ENCODE measurements at places on chromosomes 7 and 10.
A peak's percentile ranks its signal among the peaks of the same experiment; 100 is the strongest.

GRCh38 chr10:92081641-92082040, 158.1 kb downstream of the BTAF1 start:
- DNase-seq: no peak

- peak; percentile 24 for DNase-seq
Observed at GRCh38 chr7:3754493-3755341, 453.7 kb downstream of the SDK1 start.

DNA sequence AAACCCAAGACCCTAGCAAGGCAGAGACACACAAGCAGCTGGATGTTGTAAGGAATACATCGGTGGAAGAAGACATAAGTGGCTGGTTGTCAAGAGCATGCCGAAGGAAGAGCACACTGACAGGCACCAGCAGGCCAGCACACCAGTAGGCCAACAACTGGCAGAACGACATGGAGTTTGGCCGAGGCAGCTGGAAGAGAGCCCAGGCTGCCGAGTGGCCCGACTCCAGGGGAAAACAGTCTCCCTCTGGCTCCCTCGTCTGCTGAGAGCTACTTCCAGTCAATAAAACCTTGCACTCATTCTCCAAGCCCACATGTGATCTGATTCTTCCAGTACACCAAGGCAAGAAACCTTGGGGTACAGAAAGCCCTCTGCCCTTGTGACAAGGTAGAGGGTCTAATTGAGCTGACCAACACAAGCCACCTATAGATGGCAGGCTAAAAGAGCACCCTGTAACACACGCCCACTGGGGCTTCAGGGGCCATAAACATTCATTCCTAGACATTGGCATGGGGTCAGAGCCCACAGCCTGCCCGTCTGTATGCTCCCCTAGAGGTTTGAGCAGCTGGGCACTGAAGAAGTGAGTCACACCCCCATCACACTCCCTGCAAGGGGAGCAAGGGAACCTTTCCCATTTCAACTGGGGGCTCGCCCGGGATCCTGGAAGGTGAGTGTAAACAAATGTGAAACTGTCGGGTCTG, 14.7 kb upstream of the TNS3 start:
- no peak for DNase-seq

DNA sequence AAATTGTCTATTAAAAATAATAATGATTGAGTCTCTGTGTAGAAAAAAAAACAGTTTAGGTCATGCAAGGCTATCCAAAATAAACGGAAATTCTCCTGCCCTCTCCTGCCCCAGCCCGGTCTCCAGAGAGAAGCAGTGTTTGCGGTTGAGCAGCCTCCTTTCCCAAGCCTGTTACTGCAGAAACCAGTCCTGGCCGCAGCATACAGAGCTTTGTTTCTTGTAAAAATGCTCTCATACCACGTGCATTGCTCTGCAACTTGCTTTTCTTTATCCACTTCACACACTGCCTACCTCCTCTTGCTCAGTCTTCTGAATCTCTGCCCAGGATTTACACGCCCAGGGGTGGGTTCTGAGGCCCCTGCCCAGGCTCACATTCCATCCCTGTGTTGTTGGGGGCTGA, 34.4 kb upstream of the CUL1 start:
- no peak for DNase-seq

GRCh38 chr7:37018954-37019353, 294.7 kb upstream of the AOAH start:
- DNase-seq: no peak

GRCh38 chr10:79472951-79473350, 27.5 kb upstream of the ZCCHC24 start:
- DNase-seq: no peak

DNA sequence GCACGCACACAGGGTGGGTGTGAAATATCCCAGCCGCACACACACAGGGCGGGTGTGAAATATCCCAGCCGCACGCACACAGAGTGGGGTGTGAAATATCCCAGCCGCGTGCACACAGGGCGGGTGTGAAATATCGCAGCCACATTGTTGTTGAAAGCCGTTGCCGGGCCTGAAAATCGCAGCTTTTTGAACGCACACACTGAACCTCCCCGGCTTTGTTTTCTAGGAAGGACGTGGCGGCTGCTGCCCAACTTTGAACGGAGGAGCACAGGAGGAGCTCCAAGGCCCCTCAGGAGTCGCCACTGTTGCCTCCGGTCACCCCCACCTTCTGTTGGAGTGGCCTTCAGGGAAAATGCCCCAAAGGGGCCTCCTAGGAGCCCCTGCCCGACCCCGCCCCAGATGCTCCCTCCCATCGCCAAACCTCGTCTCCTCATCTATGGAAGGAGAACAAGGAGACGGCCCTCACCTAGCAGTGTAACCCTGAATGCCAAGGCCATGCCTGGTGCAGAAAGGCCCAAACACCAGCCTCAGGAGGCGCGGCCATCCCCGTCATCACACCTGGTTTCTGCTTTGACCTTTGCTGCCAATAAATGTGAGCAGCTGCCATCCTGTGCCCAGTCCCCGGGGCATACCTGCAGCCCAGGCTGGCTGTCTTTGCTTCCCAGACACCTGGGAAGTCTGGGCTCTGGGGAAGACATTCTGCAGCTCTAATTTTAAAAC, 318.6 kb downstream of the PTPRN2 start:
- DNase-seq: no peak

GRCh38 chr10:118865998-118866693, 111.4 kb upstream of the CACUL1 start:
- DNase-seq: no peak

DNA sequence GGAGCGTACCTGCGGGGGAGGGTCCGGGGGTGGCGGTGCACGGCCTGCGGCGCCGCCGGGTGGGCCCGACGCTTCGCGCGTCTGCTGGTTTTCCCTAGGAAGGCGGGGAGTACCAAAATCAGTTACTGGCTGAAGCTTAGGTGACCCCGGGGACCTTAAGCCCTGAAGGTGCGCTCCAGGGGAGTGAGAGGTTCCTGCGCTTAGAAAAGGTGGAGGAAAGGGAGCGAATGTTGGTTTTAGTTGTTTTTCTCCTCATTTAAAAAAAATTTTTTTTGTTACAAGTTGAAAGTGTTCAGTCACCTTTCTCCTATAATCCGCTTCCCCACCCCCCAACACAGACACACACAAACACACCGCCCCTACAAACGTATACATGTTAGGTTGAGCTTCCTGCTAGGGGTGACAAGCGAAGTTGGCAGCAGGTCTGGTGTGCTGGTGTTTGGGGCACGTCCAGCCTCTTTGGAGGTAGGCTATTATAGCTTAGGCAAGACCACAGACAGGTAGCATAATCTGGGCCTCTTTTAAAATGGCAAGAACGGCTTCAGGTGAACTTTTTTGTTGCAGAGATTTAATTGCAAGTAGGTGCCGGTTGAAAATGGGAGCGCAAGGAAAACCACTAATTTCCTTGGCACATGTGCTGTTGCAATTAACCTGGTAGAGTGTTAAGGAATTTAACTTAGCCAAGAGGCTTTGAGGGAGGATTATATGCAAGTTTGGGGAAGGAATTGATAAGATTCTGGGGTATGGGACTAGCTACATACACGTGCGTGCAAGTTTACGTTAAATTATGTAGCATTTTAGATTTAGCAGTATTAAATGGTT, 945 bp downstream of the ADD3 start:
- DNase-seq: no peak

- no peak for DNase-seq
Observed at GRCh38 chr10:84603971-84604370, 275.6 kb downstream of the CCSER2 start.

DNA sequence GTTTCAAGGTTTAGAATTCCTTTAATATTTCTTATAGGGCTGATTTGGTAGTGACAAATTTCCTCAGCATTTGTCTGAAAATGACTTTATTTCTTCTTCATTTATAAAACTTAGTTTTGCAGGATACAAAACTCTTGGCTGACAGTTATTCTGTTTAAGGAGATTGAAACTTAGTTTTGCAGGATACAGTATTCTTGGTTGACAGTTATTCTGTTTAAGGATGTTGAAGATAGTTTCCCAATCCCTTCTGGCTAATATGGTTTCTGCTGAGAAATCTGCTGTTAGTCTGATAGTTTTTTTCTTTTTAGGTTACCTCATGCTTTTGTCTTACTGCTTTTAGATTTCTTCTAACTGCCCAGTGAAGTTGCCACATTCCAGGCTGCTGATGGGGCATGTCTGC, 186.8 kb downstream of the ITGB1 start:
- no peak for DNase-seq

DNA sequence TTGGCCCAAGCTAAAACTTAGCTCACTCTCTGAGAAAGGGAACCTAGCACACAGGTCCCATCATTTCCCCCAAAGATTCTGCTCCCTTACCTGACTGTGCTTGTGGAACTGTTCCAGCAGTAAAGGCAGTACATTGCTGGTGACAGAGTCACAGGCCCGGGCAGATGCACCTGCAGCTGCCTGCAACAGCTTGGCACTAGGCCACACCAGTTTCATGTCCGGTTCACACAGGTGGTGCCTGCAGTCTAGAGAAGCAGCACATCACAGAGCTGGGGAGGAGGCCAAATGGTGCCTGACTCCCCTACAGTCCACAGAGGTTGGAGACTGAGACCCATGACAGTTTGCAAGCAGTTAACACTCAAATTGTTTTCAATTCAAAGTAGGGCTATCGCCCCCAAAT, 22.2 kb downstream of the ZDHHC16 start:
- no peak for DNase-seq

GRCh38 chr7:8185926-8186683, 75.9 kb downstream of the ICA1 start:
- DNase-seq: peak; percentile 19

DNA sequence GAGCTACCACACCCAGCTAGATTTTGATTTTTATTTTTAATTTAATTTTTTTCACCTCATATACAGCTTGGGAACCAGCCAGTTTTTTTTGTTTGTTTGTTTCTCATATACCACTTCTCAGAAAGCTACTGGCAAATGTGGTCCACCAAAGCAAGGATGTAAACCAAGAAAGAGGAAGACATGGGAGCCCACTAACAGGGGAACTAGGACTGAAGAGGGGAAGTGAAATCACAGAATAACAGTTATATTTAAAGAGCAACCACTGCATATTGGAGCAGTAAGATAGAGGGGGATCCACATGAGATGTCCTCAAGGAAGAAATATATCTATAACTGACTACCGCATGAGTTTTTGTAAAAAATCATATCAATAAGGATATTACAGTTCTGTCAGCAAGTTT, 10.5 kb downstream of the CPVL start:
- DNase-seq: no peak

DNA sequence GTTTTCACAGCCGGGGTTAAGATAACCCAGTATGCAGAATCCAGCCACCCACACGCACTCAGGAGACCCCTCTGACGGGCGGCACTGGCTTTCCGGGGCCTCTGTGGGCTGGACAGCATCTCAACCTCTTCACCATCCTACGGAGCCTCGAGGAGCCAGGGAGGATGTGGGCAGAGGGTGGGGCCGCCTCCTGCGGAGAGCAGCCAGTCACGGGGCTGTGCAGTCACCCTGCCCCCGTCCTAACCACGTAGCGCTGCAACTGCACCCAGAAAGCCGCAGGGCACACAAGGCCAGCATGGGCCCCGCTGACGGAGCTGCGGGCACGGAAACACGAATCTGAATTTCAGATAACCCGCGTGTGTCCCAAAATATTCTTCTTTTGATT, 270.3 kb downstream of the ELFN1 start:
- DNase-seq: no peak

GRCh38 chr7:147803606-147804005, 787.0 kb upstream of the C7orf33 start:
- DNase-seq: peak; percentile 44

DNA sequence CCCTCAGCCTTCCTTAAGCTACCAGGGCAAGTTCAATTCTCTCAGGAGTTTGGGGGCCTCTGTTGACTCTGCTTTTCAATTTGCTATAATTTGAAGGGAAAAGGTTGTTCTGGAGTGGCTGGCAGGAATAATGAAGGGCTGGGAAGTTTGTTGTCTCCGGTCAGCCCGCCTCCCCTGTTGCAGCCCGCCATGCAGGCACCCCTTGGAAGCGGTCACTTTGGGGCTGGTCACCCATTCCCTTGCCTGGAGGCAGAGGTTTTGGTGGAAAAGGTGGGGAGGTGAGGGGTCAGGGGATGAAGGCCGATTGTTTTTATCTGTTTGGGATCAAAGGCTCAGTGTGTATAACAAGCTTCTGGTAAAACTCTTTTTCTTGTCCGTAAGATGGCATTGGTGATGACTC, 79.1 kb downstream of the GRK5 start:
- DNase-seq: no peak

DNA sequence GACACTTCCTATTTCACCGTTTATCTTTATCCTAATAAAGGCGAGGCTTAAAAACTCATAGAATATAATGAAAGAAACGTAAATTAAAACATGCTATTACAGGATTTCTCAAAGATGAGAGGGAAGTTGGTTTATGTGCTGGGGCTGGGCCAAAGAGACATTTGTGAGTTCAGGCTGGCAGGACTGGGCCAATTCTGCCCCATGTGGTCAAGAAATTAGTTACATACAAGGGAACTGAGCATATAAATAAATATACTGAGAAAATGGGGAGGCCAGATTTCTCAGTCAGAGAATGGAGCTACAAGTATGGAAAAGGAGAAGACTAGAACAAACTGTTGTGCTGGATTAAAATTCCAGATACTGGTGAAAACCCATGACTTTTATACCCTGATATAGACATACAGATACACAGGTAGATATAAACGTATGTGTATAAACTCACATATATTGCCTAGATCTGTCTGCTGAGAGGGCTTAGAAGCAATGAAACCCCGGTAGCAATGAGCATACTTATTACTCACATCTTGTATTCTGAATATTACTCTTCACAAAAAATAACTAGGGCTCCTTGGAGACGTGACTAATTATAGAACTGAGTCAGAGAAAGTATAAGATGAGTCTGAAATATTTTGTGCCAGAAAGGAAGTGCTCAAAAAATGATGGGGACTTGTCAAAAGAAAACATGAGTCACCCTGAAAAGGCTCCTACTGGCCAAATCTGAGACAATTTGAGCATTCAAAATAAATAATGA, 155.7 kb upstream of the FGFR2 start:
- no peak for DNase-seq

DNA sequence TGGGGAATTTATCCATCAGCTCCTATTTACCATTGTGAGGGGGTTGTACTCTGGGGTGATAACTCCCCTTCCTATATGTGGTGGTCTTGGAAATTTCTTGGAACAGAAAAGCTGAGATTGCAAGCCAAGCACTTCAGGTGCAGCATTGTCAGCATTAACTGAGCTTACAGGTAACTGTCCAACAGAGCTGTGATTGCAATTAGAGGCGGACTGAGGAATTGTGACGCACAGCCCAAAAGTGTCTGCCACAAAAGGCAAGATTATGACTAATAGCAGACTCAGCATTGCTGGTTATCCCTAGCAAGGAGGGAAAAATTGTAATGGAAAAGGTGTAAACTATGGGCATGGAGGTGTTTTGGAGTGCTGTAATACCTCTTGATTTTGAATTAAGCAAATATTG, 126.1 kb upstream of the AGR3 start:
- no peak for DNase-seq

Measured in retina (tissue), 1 donor.